ENCODE measurements at places on chromosomes 3 and 15.

DNA sequence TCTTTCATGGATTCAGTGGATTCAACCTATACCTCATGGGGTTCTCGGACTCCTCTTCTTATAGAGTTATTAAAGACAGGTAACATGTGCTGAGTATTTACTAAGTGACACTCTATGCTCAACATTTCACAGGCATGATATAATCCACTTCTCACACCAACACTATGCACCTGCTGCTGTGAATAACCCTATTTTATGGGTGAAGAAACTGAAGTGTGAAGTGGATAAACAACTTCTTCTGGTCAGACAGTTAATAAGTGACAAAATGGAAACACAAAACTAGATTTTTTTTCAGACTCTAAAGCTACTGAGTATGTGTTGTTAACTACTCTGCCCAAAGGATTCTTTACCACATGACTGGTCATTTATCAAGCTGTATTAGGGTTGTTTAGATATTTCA lies 403.5 kb downstream of the DIPK2A start:
- no peak for DNase-seq

DNA sequence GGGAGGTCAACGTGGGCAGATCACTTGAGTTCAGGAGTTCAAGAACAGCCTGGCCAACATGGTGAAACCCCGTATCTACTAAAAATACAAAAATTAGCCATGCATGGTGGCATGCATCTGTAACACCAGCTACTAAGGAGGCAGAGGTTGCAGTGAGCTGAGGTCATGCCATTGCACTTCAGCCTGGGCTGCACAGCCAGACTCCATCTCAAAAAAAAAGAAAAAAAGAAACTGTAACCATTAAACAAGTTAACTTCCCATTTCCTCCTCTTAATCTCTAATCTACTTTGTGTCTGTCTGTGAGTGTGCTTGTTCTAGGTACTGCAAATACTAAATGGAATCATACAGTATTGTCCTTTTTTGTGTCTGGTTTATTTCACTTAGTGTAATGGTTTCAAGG lies 2.7 kb downstream of the RBM6 start:
- no peak for DNase-seq

- no peak for DNase-seq
Measured at GRCh38 chr3:141431411-141432378, 55.1 kb upstream of the RASA2 start.

- no peak for DNase-seq
Measured at GRCh38 chr15:77749236-77749997, 116.7 kb upstream of the LINGO1 start.

All from activated T-cell treated with anti-CD3 and anti-CD28 coated beads, Interleukin-2, amount 50 U/mL, for 24 hours (primary cell).